ENCODE measurements at places on chromosomes 7 and 10. TPM values are rescaled to one million over a fixed set of nuclear protein-coding genes. Genes with fewer than 3 reads are reported as not detected.

WAPL gene
- total RNA-seq: 80.3 TPM

CNTNAP2 gene
- 37.3 TPM for total RNA-seq

AKR1C4 gene
- total RNA-seq: not detected

NKX2-3 gene
- not detected for total RNA-seq

USP54 gene
- total RNA-seq: 31.7 TPM

HECTD2 gene
- 80.8 TPM for total RNA-seq

PROSER2 gene
- 0.47 TPM for total RNA-seq

FAM25G gene
- not detected for total RNA-seq

CADPS2 gene
- total RNA-seq: 20.9 TPM

HMX2 gene
- not detected for total RNA-seq

PDGFA gene
- total RNA-seq: 32.4 TPM

Data from occipital lobe (tissue), 3 donors.